Stimulated activated CD8-positive, alpha-beta memory T cell treated with anti-CD3 and anti-CD28 coated beads, Interleukin-15, amount 100 ng/mL, for 48 hours (primary cell): ENCODE measurements at places on chromosomes 11 and 22.

GRCh38 chr11:83569134-83569805 is 283.1 kb upstream of the CCDC90B start:
- no peak for DNase-seq

GRCh38 chr11:33475993-33476392 is 218.8 kb downstream of the HIPK3 start:
- DNase-seq = no peak

- no peak for DNase-seq
These were observed 18.9 kb upstream of the EFCAB6 start for GRCh38 chr22:43830931-43831560.

GRCh38 chr11:126930091-126930841 is 70.3 kb downstream of the KIRREL3 start:
- no peak for DNase-seq

DNA sequence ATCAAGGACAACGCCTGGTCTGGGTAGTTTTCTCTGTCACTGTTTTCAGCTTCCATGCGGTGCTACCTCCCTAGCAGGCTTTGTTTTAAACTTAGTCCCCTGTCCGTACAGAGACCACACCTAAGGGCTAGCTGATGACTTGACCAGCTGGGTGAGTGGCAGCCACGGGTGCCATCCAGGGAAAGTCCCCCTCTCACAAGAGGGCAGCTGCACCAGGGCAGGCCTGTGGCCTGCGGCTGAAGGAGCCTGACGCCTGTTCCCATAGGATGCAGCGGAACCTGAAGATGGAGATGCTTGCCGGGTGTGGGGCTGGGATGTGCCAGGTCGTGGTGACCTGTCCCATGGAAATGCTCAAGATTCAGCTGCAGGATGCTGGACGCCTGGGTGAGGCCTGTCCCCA is 19.9 kb downstream of the SLC25A18 start:
- no peak for DNase-seq

DNA sequence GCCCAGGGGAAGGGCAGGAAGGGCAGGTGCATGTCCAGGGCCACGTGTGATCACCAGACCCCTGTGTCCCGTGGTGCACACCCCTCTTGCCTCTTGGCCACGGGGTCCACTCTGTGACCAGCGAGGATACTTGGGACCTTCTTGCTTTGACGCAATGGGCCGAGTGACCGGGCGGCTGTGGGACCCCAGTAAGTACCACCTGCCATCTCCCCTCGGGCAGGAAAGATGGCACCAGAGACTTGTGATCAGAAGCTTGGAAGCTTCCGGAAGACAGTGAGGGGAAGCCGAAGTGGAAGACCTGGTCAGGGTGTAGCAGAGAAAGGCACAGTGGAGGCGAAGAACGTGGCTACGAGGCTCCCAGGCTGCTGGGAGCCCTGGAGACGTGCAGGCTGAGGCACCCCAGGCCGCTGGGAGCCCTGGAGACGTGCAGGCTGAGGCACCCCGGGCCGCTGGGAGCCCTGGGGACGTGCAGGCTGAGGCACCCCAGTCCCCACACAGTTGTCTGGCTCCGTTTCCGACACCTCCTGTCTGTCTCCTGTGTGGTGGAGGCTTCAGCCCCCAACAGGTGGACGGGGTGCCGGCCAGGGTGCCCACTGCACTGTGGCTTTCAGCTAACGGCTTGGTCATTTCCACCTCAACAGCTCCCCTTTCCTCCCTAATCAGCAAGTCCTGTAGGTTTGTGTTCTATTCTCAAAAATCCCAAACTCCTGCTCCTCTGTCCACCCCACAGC is 663.5 kb downstream of the BRD1 start:
- no peak for DNase-seq

- DNase-seq = no peak
These were observed 11.6 kb upstream of the GPHA2 start for GRCh38 chr11:64947208-64947814.

- no peak for DNase-seq
These were observed 4.8 kb upstream of the ARHGEF12 start for GRCh38 chr11:120331301-120331996.

DNA sequence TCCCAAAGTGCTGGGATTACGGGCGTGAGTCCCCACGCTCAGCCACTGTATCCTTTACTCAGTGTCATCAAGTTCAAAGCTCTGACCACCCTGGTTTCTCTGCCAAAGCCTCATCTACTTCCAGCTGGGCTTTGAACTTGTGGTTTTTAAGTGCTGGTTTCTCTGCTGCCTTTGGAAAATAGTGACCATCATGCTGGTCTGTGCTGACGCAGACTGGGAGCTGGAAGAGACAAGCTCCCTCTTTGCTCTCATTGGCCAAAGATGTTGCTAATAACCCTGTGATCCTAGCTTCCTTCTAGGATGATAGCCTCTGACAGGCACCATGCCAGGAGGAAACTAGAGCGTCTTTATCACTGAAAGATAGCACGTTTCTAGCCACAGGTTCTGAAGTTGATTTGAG is 62.4 kb downstream of the ALX4 start:
- DNase-seq = no peak

DNA sequence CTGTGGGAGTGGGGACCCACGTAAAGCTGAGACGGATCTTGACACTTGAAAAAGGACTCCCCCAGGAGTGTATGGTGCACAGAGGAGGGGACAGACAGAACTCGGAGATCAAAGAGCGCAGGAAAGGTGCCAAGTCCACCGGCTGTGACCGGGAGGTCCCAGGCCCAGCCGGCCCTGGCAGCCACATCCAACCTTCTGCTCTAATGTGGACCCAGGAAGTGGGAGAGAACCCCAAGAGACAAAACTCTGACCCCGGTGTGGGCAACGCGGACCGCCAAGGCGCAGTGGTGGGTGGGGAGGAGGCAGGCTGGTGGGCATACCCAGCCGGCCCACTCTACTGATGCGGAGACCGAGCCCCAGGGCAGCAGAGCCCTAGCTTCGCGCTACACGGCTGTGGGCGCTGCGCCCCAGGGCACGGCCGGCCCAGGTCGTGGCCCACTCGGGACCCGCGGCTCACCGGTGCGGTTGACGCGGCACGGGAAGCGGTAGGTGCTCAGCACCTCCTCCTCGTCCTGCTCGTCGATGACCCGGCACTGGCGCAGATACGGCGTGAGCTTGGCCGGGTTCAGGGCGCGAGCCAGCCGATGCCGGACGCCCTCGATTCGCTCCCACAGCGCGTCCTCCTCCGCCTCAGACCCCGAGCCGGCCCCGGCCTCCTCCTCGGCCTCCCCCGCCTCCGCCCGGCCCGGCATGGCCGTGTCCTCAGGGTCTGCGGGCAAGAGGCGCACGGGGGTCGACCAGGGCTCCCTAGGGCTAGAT is 527 bp downstream of the CARD10 start:
- DNase-seq = no peak

GRCh38 chr22:39932918-39933649 is 27.1 kb upstream of the TMA7B start:
- no peak for DNase-seq

GRCh38 chr11:69207165-69207889 is 51.6 kb downstream of the SMIM38 start:
- no peak for DNase-seq

- no peak for DNase-seq
These were observed 390.5 kb downstream of the TBC1D22A start for GRCh38 chr22:47152938-47153337.

- peak; percentile 82 for DNase-seq
These were observed 4.5 kb upstream of the NCF4 start for GRCh38 chr22:36856121-36856791.

DNA sequence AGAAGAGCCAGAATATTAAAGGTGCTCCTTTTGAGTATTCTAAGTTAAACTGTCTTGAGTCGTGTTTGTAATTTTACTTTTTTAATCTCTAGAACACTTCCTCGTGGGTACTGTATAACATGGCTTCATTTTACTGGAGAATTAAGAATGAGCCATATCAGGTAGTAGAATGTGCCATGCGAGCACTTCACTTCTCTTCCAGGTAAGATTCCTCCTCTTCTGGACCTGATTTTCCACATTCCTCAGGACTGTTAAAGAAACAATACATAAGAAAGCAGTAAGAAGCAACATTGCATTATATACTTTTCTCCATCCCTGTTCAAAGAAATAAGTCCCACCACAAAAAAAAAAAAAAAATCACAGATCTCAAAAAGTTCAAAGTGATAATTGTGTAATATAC is 37.9 kb downstream of the TTC17 start:
- DNase-seq = no peak

DNA sequence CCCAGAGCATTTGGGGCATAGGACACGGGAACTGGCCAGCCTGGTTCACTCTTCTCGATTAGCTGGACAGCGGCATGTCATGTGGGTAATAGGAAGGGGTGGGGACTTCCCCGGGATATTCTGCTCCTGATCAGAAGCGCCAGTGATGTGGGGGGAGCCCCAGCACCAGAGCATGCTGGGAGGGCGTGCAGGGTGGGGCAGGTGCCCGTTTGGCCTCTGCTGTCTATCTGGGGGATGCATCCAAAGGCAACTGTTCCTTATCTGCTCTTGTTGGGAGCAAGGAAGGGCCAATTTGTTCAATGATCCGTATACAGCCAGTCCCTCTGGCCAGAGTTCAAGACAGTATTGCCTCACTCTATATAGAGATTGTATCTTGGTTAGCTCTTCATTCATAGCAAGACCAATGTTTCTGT is 43.6 kb downstream of the PPARA start:
- no peak for DNase-seq

DNA sequence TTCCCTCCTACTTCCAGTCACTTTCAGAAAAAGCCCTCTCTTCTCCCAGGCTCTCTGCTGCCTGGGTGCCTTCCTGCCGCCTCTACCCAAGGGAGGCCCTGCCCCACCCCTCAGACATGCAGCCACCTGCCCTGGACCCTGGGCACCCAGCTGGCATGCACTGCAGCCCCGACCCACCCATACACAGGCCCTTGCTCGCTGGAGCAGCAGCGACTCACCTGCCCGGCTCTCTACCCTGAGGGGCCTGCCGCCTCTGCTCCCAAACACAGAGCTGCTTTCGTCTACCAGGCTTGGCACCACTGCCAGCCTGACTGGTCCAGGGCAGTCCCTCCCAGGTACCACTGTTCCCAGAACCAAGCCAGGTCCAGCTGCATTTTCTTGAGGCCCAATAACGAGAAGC is 1.2 kb upstream of the TSSK2 start:
- no peak for DNase-seq

DNA sequence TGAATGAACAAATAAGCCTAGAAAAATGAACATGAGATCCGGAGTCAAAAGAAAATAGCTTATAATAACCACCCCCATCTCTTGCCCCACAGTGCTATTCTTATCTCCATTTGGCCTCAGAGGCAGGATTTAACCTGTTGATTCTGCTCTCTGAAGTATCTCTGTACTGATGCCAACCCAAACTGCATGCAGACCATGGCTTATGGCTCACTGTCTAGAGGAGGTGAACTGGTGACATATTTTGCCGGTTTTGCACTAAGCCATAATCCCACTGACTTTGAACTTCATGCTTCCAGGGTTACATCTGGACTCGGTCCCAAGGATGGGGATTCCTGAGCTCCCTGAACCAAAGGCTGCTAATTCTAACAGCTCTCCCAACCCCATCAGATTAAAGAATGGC is 397.1 kb downstream of the TENM4 start:
- no peak for DNase-seq

- no peak for DNase-seq
These were observed 241.2 kb downstream of the CASP12 start for GRCh38 chr11:104657083-104657482.

DNA sequence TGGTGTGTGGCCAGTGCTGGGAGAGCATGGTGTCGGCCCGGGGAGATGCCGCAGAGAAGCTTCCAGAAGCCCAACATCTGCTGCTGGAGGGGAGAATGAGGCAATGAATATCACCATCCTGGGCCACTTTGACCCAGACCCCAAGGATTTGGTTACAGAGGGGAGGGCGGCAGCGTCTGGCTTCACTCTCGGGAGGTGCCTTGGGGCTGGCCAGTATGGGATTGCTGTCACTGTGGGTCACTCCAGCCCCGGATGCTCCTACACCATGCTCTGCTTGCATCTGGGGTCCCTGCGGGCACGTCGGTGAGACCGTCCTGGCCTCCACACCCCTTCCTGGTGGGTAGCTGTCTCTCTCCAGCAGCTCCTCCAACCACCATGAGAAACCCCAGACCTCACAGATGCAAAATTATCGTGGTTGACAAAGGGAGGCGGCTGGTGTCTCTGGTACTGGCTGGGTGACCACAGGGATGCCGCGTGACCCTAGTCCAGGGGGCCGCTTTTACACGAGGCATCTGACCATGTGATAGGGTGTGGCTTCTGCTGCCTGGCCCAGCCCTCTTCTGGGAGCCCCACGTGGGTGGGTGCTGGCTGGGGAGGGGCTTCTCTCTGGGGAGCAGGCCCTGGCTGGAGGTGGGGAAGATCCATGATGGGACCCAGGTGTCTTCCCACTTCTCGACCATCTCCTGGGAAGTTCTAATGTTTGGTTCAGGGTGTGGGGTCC is 5.7 kb downstream of the KCNQ1 start:
- no peak for DNase-seq

GRCh38 chr11:85784480-85785265 is 26.3 kb downstream of the SYTL2 start:
- DNase-seq = no peak
